ENCODE measurements at places on chromosomes 7 and 10.

GRCh38 chr7:129933627-129934026 is 19.1 kb downstream of the UBE2H start:
- no peak for DNase-seq

DNA sequence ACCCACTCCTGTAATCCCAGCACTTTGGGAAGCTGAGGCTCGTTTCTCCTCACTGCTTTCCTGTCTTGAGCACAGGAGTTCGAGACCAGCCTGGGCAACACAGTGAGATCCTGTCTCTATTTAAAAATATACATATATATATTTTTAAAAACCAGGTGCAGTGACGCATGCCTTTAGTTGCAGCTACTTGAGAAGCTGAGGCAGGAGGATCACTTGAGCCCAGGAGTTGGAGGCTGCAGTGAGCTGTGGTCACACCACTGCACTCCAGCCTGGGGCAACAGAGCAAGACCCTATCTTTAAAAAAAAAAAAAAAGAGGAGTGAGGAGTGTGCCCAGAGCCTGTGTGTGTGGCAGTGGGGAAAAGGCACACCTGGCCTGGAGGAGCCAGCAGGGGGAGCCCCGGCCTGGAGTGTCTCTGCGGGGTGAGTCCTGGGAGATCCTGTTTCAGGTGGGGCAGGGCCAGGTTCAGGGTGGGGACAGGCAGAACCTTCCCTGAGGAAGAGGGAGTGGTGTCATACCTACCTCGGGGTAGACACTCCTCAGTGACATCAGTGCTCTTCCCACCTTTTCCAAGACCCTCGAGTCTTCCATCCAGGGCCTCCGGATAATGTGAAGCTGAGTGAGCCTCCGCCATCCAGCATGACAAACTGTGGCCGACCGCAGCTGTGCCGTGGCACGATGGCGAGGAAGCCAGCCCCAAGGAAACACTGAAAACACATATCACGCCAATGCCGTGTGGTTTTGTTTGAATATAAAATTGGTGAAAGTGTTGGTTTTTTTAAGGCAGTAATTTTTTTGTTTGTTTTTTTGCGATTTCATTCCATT is 9.0 kb upstream of the ARPC1B start:
- peak; percentile 46 for DNase-seq

- DNase-seq: no peak
Measured at GRCh38 chr7:84021292-84021908, 173.2 kb downstream of the SEMA3A start.

GRCh38 chr10:71079761-71080380 is 132.5 kb upstream of the UNC5B start:
- DNase-seq: no peak

- no peak for DNase-seq
Measured at GRCh38 chr7:22629056-22629455, 97.9 kb upstream of the IL6 start.

GRCh38 chr7:1503390-1503789 is 799 bp downstream of the INTS1 start:
- no peak for DNase-seq

DNA sequence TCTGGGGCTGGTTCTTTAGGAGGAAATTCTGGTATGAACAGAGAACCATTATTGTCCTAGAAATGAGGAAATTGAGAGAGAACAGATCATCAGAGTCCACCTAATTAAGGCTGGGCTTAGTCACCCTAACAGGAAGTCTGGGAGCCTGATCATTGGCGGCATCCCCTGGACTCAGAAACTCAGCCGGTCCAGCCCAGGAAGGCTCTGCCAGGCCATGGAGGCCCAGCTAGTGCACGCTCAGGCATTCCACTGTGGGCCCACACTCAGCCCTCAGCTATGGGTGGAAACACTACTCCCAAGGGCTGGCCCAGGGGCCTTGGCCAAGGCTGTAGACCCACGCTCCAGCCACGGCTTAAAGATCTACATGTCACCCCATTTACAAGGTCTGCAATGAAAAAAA is 109.2 kb downstream of the PTPN20 start:
- no peak for DNase-seq

Measured in stimulated activated naive CD4-positive, alpha-beta T cell treated with Interleukin-2 at 50 U/mL for 16 hours (primary cell).